Heart right ventricle (tissue), 16 donors: ENCODE measurements at places on chromosomes 4 and X. TPM values are rescaled to one million over a fixed set of nuclear protein-coding genes. Genes with fewer than 3 reads are reported as not detected.

AFM gene
- total RNA-seq: not detected

ERVMER34-1 gene
- 3.5 TPM for total RNA-seq

CPZ gene
- not detected for total RNA-seq

FAM9C gene
- total RNA-seq: not detected

SERTM2 gene
- total RNA-seq: not detected

GPRIN3 gene
- 12.2 TPM for total RNA-seq

SLC6A14 gene
- total RNA-seq: not detected

PRDM8 gene
- total RNA-seq: 0.59 TPM

C4orf36 gene
- total RNA-seq: not detected

HPRT1 gene
- 27.7 TPM for total RNA-seq

CHRDL1 gene
- total RNA-seq: 0.71 TPM

CACNA1F gene
- 0.05 TPM for total RNA-seq

DNAJB14 gene
- total RNA-seq: 21.6 TPM

KCTD8 gene
- 0.30 TPM for total RNA-seq

HS3ST1 gene
- 1.1 TPM for total RNA-seq

INPP4B gene
- 5.8 TPM for total RNA-seq

TTC29 gene
- total RNA-seq: not detected

RHOXF2 gene
- not detected for total RNA-seq

HMGN5 gene
- 1.1 TPM for total RNA-seq

SPANXA2 gene
- total RNA-seq: not detected

PNMA5 gene
- not detected for total RNA-seq

CLCN5 gene
- 1.5 TPM for total RNA-seq

CT45A10 gene
- total RNA-seq: not detected

ADGRG2 gene
- 0.25 TPM for total RNA-seq

STPG2 gene
- 0.45 TPM for total RNA-seq

DDIT4L gene
- 0.83 TPM for total RNA-seq
